Osteoblast (primary cell): ENCODE measurements at places on chromosomes 3 and 15. TPM values are rescaled to one million over a fixed set of nuclear protein-coding genes. Genes with fewer than 3 reads are reported as not detected.

- no peak for DNase-seq
These were observed 106.9 kb downstream of the P2RY1 start for GRCh38 chr3:152941859-152942258.

GRCh38 chr15:25767356-25768151 lies 95.6 kb downstream of the ATP10A start:
- DNase-seq = no peak

DNA sequence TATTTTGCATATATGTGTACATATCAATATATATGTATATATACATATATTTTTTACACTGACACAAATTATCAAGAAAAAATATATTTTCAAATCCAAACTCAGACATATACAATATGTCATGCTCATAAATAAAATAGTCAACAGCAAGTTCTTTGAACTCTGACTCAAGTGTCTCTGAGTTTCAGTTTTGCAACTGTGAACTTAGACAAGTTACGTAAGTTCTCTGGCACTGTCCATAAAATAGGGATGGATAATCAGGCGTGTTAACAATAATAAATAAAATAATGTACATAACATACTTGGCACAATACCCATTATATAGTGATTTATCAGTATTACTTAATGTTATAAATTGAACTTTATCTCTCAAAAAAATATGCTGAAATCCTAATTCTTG lies 12.1 kb upstream of the XRN1 start:
- no peak for DNase-seq

DNA sequence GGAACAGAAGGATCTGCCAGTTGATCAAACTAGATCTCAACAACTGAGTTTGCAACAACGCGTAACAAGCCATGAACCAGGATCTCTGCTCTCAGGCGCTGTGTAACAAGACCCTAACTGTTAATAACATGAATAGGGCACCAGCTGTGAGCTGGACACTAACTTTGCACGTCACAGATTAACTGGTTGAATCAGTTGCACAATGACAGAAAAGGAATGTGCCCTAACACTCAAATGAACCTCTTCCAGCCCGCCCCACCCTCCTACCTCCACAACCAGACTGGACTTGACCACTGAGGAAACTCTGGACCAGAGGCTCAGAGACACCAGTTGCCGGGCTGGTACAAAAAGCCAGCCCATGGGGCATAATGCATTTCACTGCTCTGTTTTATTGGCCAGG lies 34.3 kb downstream of the MCF2L2 start:
- no peak for DNase-seq

DNA sequence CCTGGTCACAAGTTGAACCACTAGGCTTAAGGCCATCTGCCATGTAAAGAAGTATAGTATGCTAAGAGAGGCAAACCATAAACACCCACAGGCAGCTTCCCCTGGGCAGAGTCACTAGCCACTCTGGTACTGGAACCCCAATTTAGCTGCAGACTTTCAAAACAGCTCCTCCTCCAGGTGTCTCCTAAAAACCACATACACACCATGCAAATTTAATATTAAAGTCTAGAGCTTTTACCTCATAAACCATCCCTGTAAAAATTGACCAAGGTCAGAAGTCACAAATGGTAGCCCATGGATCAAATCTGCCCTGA lies 99.1 kb upstream of the STT3B start:
- DNase-seq = no peak

ARPP21 gene
- total RNA-seq = not detected in 2 replicates

GRCh38 chr3:134393074-134393473 lies 18.8 kb upstream of the AMOTL2 start:
- DNase-seq = no peak

FRMD5 gene
- total RNA-seq = 3.3 and 3.5 TPM in 2 replicates

ARGFX gene
- total RNA-seq = not detected in 2 replicates
